ENCODE measurements at places on chromosomes 6 and 20.

- no peak for DNase-seq
Measured at GRCh38 chr20:38106461-38106860, 58.6 kb downstream of the TGM2 start.

GRCh38 chr6:3159805-3160781 is 2.7 kb upstream of the TUBB2A start:
- DNase-seq: peak; percentile 18

GRCh38 chr6:8043221-8043620 is 21.0 kb downstream of the BLOC1S5 start:
- DNase-seq: no peak

- no peak for DNase-seq
Measured at GRCh38 chr6:18414116-18414515, 27.0 kb downstream of the RNF144B start.

DNA sequence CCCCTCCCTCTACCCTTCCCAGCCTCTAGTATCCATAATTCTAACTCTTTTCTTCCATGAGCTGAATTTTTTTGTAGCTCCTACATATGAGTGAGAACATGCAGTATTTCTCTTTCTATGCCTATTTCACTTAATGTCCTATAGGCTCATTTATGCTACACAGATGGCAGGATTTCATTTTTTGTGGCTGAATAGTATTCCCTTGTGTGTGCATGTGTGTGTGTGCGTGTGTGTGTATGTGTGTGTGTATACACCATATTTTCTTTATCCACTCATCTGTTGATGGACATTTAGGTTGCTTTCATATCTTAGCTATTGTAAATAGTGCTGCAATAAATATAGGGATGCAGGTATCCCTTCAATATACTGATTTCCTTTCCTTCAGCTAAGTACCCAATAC is 101.0 kb downstream of the ADAT2 start:
- no peak for DNase-seq

GRCh38 chr6:64243618-64244017 is 608.0 kb downstream of the PHF3 start:
- DNase-seq: no peak

GRCh38 chr20:41009946-41010345 is 18.7 kb upstream of the TOP1 start:
- peak; percentile 67 for DNase-seq

DNA sequence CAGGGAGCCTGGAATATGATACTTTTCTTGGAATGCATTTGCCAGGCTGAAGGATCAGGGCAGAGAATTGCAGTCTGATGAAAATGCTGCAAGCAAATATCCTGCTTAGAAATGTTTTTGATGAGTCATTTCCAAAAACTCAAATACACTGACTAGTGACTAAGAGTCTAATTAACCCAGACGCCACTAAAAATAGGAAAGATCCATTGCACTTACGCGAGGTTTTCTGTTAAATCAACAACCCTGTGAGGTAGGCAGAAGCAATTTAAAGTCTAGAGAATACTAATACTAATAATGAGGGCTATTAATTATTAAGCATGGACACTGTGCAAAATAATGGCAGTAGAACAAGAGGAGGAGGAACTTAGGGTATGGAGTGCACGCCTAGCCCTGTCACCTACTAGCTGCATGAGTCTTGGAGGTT is 130.1 kb upstream of the DOK5 start:
- DNase-seq: peak; percentile 94

GRCh38 chr20:13852306-13852705 is 67.5 kb downstream of the NDUFAF5 start:
- DNase-seq: peak; percentile 29

DNA sequence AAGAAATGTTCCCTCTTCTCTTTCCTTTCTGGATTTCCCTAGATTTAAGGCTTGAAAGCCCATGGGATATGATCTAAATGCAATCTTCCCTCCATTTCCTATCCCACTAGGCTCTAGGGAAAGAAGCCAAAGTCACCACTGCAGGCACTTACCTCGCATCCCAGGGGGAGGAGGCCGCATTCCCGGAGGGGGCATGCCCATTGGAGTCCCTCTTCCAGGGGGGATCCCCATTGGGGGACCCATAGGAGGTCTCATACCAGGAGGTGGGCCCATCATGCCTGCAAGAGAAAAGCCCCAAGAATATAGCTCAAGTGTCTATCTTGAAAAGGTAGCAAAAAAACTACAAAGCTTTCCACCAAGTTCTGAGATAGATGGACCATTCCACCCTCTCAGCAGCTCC is 8.1 kb downstream of the SNRPB start:
- DNase-seq: no peak

DNA sequence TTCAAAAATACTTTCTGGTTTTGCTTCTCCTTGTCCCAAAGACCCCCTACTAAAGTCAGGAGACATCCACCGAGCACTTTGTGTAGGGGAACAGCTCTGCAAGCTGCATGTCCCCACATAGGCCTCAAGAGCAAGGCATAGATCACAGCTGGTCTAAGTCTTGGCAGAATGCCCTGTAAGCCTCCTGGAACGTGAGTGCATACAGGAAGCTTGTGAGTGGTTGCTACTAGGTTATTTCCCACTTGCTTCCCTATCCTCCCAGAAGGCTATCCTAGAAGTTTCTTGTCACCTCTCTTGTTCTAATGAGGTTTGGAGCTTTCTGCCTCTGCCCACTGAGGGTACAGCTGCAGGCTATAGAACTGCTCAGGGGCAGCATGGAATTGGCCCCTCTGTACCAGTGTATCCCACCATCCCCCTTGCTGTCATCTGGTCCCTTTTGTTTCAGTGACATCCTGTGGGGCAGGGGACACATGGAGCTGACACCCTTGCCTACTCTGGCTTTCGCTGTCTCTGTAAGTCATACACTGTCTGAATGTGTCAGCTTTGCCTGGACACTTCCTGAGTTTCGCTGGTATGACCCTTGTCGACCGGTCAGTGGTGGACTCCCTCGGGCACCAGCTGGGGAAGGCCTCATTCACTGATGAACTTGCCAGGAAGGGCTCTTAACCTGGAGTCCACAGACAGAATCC is 35.6 kb upstream of the KCNK16 start:
- DNase-seq: peak; percentile 59

- no peak for DNase-seq
Measured at GRCh38 chr20:24812373-24812772, 136.7 kb upstream of the CST7 start.

DNA sequence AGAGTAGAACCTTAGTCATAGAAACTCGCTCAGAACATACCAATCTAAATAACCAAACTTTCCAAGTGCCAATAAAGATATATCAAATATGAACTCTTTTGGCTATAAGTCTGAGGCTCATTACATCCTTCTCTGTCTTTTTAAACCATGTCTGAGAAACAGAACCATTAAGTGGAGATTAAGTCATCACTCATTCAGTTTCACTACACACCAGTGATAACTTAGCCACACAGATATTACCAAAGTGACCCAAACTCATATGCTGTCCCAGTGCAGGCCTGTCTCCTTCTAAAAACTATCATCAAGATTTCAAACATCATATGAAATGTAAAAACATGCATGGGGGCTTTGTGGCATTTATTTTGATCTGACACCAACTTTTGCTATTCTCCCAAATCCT is 12.0 kb downstream of the GCLC start:
- DNase-seq: no peak

DNA sequence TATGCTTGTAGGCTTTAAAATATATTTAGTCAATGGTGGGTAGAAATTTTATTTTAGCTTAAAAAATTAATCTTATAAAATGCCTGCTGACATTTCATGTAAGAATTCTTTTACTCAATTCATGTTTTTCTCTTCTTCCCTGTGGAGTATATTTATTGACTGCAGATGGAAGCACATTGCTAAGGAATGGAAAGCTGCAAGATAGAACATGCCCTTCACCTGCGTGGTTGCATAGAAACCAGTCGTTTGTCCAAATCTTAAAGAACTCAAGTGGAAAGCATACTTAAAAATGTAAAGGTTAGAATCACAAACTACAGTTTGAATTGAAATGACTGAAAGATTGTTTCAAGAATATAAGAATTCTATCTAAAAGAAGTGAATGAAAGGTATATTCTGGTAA is 30.7 kb downstream of the C6orf163 start:
- no peak for DNase-seq

DNA sequence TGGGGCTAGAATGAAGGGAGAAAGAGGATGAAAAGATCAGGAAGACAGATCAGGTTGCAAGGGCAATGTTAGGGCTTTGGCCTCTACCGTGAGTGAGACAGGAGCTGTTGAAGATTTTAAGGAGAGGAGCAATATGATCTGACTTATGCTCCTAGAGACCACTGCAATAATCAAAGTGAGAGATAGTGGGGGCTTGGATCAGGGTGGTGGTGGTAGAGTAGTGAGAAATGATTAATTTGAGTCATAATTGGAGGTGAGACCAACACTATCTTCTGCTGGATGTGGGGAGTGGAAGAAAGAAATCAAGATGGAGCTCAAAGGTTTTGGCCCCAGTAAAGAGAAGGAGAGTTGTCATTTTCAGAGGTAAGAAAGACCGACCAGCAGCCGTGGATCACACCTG is 140.7 kb upstream of the TMEM170B start:
- no peak for DNase-seq

DNA sequence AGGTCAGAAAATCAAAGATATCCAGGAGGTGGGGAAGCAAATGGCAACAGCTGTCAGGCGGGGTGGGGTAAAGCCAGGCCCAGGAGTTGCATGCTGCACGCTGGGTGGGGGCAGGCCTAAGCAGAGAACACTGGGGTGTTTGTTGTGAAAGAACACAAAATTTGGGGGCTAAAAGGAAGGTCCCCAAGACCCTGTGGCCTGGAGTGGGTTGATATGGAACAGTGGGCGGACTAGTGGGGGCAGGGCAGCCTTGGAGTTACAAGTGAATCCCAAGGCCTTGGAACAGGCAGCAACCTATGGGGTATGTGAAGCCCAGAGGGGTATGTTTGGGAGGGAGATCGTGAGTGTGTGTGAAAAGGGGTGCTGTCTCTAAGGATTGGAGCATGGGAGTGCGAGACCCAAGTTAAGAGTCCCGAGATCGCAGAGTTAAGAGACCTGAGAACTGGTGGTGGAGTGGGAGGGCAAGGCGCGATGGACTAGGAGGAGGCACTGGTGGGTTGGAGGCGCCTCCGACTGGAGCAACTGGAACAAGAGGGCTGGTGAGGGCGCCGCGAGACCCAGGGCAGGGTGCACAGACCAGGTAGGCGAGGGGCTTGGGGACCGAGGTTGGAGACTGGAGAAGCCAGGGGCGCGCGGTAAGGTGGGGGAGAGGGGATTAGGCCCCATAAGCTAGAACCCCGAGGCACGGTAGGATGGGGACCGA is 658 bp downstream of the CUL7 start:
- peak; percentile 22 for DNase-seq

- no peak for DNase-seq
Measured at GRCh38 chr6:166955121-166955864, 1.1 kb downstream of the RNASET2 start.

GRCh38 chr20:47927385-47927851 is 142.1 kb upstream of the SULF2 start:
- peak; percentile 82 for DNase-seq

DNA sequence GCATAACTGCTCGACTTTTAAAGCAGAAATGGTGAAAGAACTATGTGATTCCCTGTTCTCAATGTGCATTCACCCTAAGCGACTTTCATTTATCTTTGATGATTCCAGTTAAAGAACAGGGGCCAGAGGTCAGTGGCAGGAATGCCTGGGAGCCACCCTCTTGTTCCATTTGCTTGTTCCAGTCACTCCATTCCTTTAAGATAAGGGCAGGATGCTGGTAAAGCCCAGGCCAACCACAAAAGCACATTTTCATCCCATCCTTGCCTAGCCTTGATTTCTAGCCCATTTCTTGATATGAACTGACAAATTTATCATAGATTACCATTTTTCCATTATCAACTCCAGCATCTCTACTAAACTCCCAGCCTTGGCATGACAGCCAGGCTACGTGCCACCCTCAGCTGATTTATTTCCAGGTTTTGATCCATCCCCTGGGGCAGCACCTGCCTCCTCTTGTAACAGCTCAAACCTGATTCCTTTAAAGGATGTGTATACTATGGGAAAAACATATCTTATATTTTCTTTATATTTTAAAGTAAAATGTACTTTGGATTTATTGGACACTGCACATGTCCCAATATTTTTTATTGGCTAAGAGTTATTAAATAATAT is 19.2 kb downstream of the HMGN3 start:
- no peak for DNase-seq

GRCh38 chr6:135814043-135814442 is 37.5 kb upstream of the PDE7B start:
- no peak for DNase-seq

DNA sequence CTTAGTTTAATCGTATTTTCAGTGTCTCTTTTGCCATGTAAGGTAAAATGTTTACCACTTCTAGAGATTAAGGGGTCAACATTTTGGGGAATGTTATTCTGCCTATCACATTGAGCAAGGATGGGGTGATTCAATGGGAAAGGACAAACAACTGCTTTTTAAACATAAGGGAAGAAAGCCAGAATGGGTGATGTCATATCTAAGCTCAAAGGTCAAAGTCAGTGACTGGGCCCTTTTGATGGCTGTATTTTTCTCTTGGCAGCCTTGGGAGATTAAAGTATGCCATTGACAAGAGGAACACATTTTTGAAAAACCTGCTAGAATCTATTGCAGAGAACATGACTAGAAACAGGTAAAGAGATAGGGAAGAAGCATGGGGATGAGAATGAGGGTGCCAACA is 477.3 kb upstream of the IRAK1BP1 start:
- DNase-seq: no peak

DNA sequence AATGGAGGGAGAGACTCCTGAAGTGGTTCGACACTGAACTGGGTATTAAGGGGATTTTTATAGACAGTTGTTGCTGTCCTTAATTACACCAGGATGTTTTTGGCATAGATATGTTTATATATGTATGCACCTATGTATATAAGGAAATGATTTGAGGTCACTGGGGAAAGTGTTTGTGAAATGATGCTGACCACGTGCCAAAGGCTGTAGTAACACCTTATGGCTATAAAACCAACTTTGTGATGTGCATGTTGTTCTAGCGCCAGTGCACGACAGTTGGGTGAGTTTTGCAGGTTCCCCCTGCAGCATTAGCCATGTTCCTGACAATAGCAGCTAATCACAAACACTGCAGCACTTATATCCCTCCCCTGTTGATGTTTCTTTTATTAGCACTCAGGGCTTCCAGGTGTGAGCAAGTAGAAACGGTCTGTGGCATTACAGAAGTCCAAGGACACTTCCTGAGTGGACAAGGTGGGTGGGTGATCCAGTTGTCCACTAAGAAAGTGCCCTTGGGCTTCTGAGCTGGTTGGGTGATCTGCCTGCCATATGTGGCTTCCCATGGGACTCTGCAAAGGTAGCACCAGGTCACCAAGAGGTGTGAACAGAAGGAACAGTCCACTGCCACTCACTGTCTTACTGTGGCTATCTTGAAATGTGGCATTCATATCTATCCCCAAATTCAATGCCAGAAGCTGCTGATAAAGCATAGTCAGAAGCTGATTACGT is 63.0 kb upstream of the RBM24 start:
- DNase-seq: no peak

GRCh38 chr6:156630613-156631302 is 146.4 kb upstream of the ARID1B start:
- no peak for DNase-seq

- DNase-seq: no peak
Measured at GRCh38 chr6:168226061-168226752, 93.4 kb downstream of the DACT2 start.
